Foreskin fibroblast (primary cell): ENCODE measurements at places on chromosomes 6 and 20.

GRCh38 chr6:9412951-9413559 lies 977.7 kb upstream of the SLC35B3 start:
- DNase-seq = no peak

GRCh38 chr6:110898111-110898510 lies 23.5 kb downstream of the AMD1 start:
- DNase-seq = no peak

- DNase-seq = no peak
Measured at GRCh38 chr20:35724321-35725230, 17.5 kb downstream of the RBM39 start.

GRCh38 chr20:23670361-23670760 lies 18.5 kb downstream of the CST4 start:
- no peak for DNase-seq

- DNase-seq = no peak
Measured at GRCh38 chr20:16488616-16489015, 84.6 kb downstream of the KIF16B start.

- DNase-seq = no peak
Measured at GRCh38 chr6:95819939-95820338, 195.8 kb upstream of the FUT9 start.

DNA sequence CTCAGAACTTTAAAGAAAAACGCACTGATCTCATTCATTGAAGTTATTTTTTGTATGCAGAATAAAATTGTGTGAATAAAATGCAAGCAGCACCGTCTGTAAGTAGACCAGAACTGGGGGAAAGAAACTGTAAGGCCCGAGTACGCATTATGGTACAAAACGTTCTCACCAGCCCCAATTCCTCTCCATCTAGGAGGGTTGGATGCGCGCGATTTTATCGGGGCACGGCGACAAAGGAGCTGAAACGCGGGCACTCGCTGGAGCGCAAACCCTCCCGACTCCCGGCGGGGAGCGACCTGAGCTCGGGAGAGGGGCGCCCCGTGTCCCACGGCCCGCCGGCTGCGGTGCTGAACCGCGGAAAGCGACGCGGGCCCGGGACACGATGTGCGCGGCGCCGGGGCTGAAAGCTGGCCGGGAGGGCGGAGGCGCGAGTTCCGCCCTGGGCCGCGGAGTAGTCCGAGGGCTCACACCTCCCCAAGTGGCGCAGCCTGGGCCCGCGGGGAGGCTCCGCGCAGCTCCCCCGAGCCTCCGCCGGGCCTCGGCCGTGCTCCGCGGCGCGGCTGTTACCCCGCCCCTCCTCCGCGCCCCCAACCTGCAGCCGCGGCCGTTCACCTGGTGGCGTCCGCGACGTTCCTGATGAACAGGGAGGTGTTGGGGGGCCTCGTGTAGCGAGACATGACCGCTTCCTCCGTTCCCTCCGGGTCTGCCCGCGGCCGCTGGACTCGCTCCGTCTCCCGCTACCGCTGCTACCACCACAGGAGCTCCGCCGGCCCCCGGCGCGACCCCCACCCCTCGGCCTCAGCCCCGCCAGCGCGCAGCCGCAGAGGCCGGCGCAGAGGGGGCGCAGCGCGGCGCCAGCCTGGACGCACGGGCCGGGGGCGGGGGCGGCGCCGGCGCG lies at the start of gene SRSF12:
TSS of gene SRSF12 (minus strand) at position 861 of the 898 bp plus-strand sequence. CDS start at position 677, 184 bp downstream.
- DNase-seq = peak; percentile 21

GRCh38 chr20:23180451-23180921 lies 94.4 kb upstream of the CD93 start:
- no peak for DNase-seq

- DNase-seq = no peak
Measured at GRCh38 chr6:146855889-146856288, 257.1 kb downstream of the ADGB start.
